Colonic mucosa (tissue), 4 donors: ENCODE measurements at places on chromosomes 3 and 15.

DNA sequence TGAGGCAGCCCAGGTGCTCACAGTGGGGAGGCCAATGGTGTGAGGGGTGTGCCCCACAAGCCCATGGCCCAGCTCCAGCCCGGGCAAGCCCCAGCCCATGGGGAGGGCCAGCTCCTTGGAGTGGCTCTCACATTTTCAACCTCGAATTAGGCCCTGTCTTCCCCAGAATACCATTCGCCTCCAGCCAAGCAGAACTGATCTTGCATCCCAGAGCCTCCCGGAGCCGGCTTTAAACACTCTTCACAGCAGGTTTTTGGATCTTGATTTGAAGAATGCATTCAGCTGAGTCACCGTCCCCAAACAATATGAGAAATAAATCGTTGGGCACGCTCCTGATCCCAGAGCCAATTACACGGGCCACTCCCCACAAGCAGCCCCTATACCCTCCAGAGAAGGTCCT is 23.7 kb downstream of the TPRA1 start:
- DNase-seq: no peak
- no peak overlapping the region for H3K4me3 ChIP-seq
- no peaks in the 10 kb centered on the region for H3K36me3 ChIP-seq
- H3K4me1 ChIP-seq: no peaks in the 10 kb centered on the region

DNA sequence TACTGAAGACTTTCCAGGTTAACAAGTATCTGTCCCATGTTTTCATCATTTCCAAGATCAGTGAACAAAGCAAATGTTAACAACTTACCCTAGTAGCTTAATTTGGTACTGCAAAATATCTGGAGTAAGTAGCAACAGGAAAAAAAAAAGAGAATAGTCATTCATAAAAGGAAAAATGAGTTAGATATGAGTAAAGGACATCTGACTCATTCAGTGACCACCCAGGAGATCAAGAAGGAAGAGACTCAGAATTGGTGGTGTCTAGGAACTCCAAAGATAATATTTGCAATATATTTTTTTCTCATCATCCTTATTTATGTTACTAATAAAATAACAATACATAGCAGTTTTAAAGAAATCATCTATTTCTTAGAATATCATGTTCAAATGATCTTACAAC is 253.8 kb upstream of the COL8A1 start:
- no peaks in the 10 kb centered on the region for H3K4me1 ChIP-seq
- H3K36me3 ChIP-seq: no peaks in the 10 kb centered on the region
- H3K27ac ChIP-seq: no peak overlapping the region
- no peak overlapping the region for H3K4me3 ChIP-seq
- H3K27me3 ChIP-seq: no peaks in the 10 kb centered on the region
- DNase-seq: no peak

DNA sequence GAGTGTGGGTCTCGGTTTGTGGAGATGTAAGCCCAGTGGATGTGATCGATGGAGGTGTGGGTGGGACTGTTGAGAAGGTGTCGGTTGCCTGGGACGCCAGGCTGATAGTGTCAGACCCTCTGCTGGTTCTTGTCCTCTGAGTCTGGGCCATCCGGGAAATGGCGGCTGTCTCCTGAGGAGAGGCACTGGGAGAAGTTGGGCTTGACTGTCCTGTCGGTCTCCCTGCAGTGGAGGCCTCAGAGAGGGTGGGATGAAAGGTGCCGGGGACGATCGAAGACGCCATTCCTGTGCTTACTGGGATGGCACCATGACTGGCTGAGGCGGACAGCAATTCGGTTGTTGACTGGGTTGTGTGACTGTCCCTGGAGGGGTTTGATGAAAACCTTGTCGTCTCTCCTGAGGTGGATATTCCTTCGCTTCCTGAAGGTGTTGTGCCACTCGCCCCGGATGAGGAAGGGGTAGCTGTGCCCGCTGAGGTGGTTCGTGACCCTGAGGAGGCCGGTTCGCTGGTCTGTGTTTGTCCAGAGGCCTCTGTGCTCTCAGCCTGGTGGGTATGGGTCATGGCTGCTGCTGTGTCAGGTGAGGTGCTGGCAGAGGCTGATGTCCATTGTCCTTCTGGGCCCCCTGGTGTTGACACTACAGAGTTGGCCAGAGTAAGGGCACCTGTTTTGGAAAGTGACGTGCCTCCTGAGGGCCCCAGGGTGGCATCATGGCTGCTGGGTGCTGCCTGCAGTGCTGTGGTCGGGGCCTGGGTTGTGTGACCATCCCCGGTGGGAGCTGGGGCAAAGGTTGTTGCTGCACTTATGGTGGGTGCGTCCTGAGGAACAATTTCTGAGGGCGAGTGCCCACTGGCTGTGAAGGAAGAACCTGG is 22.8 kb downstream of the MUC4 start:
- H3K27me3 ChIP-seq: no peaks in the 10 kb centered on the region
- H3K36me3 ChIP-seq: no peaks in the 10 kb centered on the region
- no peaks in the 10 kb centered on the region for H3K4me1 ChIP-seq
- no peak overlapping the region for H3K4me3 ChIP-seq
- DNase-seq: no peak

GRCh38 chr3:192907784-192908183 is 9.9 kb downstream of the MB21D2 start:
- no peaks in the 10 kb centered on the region for H3K36me3 ChIP-seq
- H3K27me3 ChIP-seq: no peaks in the 10 kb centered on the region
- DNase-seq: no peak
- H3K4me3 ChIP-seq: no peak overlapping the region

GRCh38 chr3:169907944-169908343 is 3.4 kb upstream of the SAMD7 start:
- no peak overlapping the region for H3K4me3 ChIP-seq
- no peak for DNase-seq
- no peaks in the 10 kb centered on the region for H3K36me3 ChIP-seq
- no peak overlapping the region for H3K27ac ChIP-seq

GRCh38 chr15:61425934-61426333 is 196.8 kb upstream of the RORA start:
- no peak for DNase-seq
- no peak overlapping the region for H3K27ac ChIP-seq
- no peak overlapping the region for H3K4me3 ChIP-seq
- H3K4me1 ChIP-seq: no peaks in the 10 kb centered on the region

DNA sequence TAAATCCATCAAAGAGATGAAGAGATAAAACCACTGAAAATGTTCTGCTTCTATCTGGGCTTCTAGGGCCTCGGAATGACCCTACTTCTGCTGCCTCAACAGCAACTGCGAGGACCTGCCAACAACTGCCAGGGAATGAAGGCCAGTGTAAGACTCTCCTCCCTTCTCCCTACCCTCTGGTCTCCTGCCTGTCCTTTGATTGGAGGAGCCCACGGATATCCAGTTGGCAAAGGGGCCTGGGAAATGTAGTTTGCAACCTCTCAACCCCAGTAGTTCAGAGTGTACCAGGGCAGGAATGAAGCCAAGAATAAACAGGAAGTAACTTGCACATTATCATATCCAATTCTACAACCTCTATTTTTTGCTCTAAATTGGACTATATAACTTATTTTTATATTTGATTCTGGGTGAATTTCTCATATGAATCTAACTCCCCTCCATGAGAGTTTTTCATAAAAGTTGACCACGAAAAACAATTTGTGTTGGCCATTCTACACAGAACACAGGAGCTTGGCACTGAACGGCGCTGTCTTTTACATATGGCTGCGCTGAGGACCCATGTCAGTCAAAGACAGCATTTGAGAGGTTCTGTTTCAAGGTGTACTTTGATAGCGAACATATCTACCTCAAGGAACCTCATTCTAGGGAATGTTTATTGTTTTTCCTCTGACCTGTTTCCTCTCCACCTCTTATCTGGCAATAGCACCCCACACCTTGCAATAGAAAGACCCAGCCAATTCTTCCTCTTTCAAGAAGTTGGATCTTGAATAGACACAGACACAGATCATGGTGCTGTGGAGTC is 91.1 kb upstream of the RNF7 start:
- no peaks in the 10 kb centered on the region for H3K4me1 ChIP-seq
- H3K27me3 ChIP-seq: no peaks in the 10 kb centered on the region
- no peak overlapping the region for H3K4me3 ChIP-seq
- H3K27ac ChIP-seq: no peak overlapping the region

GRCh38 chr15:51004103-51004551 is 90.6 kb downstream of the TNFAIP8L3 start:
- H3K27me3 ChIP-seq: no peaks in the 10 kb centered on the region
- H3K27ac ChIP-seq: no peak overlapping the region
- DNase-seq: no peak
- H3K36me3 ChIP-seq: no peaks in the 10 kb centered on the region
- H3K4me1 ChIP-seq: no peaks in the 10 kb centered on the region

- H3K27ac ChIP-seq: no peak overlapping the region
- no peak overlapping the region for H3K4me3 ChIP-seq
- H3K27me3 ChIP-seq: no peaks in the 10 kb centered on the region
- no peaks in the 10 kb centered on the region for H3K36me3 ChIP-seq
- H3K4me1 ChIP-seq: no peaks in the 10 kb centered on the region
- no peak for DNase-seq
Observed at GRCh38 chr3:23170291-23170690, 32.8 kb upstream of the UBE2E2 start.

DNA sequence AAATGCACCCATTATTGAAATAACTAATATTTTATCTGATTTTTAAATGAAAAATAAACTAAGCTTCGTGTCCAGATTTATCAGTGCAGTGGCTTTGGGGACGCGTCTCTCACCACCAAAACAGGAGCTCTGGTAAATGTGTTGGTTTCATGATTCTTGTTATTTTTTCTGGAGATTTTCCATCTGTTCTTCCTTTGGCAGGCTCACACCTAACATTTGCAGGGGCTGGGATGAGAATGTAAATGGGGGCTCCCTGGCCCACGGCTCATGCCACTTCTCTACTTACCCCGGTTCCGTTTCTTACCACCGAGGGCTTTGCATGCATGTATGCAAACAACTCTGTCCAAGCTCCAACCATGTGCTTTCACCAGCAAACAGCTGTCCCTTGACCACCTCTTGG is 30.9 kb upstream of the CA12 start:
- H3K36me3 ChIP-seq: no peaks in the 10 kb centered on the region
- no peaks in the 10 kb centered on the region for H3K4me1 ChIP-seq
- no peak overlapping the region for H3K27ac ChIP-seq
- no peaks in the 10 kb centered on the region for H3K27me3 ChIP-seq

- no peaks in the 10 kb centered on the region for H3K36me3 ChIP-seq
- no peaks in the 10 kb centered on the region for H3K27me3 ChIP-seq
- H3K27ac ChIP-seq: no peak overlapping the region
- H3K4me1 ChIP-seq: no peaks in the 10 kb centered on the region
- peak; percentile 22 for DNase-seq
Observed at GRCh38 chr3:85821130-85821756, 862.5 kb downstream of the CADM2 start.

GRCh38 chr15:92813485-92813884 is 86.6 kb upstream of the CHD2 start:
- H3K4me1 ChIP-seq: no peaks in the 10 kb centered on the region
- no peak overlapping the region for H3K27ac ChIP-seq
- H3K36me3 ChIP-seq: no peaks in the 10 kb centered on the region

GRCh38 chr3:10936686-10937085 is 55.9 kb upstream of the SLC6A1 start:
- no peaks in the 10 kb centered on the region for H3K27me3 ChIP-seq
- no peaks in the 10 kb centered on the region for H3K36me3 ChIP-seq
- DNase-seq: no peak
- H3K4me3 ChIP-seq: no peak overlapping the region
- no peak overlapping the region for H3K27ac ChIP-seq

DNA sequence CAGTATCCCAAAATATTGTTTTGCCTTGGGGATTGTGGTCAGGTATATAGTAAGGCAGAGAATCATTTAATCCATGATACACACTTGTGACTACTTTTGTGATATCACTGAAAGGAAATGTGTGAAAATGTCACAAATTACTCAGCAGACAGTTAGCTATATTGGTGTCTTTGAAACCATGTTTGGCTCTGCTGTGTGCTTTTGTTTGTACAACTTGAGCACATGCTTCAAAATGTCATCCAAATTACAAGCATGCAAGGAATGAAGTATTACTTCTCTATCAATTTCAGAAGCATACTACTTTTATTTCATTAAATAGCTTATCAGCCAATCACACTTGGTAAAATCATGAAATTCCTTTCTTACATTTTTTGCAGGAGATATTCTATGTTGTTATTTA is 619.0 kb upstream of the AGTR1 start:
- DNase-seq: no peak
- H3K4me1 ChIP-seq: no peaks in the 10 kb centered on the region
- H3K36me3 ChIP-seq: no peaks in the 10 kb centered on the region
- no peak overlapping the region for H3K4me3 ChIP-seq

GRCh38 chr15:93920204-93920603 is 311.2 kb upstream of the MCTP2 start:
- no peak for DNase-seq
- no peak overlapping the region for H3K27ac ChIP-seq
- no peaks in the 10 kb centered on the region for H3K36me3 ChIP-seq
- no peak overlapping the region for H3K4me3 ChIP-seq

DNA sequence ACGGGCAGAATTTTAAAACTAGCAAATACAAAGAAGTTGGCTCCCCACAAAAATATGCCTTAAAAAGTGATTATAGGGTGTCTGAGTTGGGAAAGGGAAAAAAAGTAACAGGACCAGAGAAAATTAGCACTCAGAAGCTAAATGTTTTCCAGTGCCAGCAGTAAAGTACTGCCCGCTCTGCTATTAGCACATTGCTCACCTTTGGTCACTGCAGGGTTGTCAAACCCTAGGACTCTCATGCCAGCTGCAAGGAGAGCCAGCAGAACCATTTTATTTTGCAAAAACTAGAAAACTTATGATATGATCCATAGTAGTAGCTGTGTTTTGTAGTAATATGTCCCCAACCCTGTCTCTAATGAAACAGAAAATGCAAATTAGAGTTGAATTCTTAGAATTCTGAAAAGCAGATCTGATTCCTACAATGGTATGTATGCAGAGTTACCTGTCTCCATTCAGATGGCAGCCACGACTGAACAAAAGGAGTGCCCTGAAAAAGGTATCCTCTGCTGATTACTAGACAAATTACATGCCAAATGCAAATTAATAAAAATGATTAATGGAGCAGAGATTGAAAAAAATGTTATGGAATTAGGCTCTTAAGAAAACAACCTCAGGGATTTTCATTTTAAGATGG is 150.3 kb downstream of the SNRK start:
- H3K27ac ChIP-seq: no peak overlapping the region
- no peak for DNase-seq
- H3K36me3 ChIP-seq: no peaks in the 10 kb centered on the region
- no peak overlapping the region for H3K4me3 ChIP-seq

GRCh38 chr3:114294940-114295480 is 1.2 kb downstream of the TIGIT start:
- no peaks in the 10 kb centered on the region for H3K4me1 ChIP-seq
- no peak for DNase-seq
- H3K36me3 ChIP-seq: no peaks in the 10 kb centered on the region
- no peak overlapping the region for H3K4me3 ChIP-seq
- no peaks in the 10 kb centered on the region for H3K27me3 ChIP-seq

- peaks cover 6% of the 10 kb centered on the region for H3K4me1 ChIP-seq
- DNase-seq: no peak
- H3K36me3 ChIP-seq: no peaks in the 10 kb centered on the region
- H3K27ac ChIP-seq: peak overlapping the region; percentile 100
Observed at GRCh38 chr3:33438881-33439545, 1.2 kb downstream of the UBP1 start.

- no peaks in the 10 kb centered on the region for H3K27me3 ChIP-seq
- no peak for DNase-seq
- no peak overlapping the region for H3K27ac ChIP-seq
Observed at GRCh38 chr15:78142332-78142731, 6.8 kb upstream of the IDH3A start.
